ENCODE measurements at places on chromosomes 1 and 21.
A peak's percentile ranks its signal among the peaks of the same experiment; 100 is the strongest.

DNA sequence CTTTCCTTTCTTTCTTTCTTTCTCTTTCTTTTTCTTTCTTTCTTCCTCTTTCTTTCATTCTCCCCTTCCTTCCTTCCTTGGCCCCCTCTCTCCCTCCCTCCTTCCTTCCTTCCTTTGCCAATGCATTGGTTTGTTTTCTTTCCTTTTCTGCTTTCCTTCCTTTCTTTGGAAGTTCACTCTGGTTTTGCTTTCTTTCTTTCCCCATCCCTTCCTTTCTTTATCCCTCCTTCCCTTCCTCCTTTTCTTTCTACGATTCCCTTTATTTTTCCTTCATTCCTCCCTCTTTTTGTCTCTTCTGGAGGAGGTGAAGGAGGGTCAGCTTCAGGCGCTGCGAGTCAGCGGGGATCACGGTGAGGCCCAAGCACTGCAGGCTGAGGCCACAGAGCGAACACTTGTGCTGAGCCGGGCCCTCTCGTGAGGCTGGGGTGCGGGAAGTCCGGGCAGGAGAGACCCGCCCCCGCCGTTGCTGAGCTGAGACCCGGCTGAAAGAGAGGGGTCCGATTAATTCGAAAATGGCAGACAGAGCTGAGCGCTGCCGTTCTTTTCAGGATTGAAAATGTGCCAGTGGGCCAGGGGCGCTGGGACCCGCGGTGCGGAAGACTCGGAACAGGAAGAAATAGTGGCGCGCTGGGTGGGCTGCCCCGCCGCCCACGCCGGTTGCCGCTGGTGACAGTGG is 1.5 kb downstream of the SIM2 start:
- no peak for DNase-seq

DNA sequence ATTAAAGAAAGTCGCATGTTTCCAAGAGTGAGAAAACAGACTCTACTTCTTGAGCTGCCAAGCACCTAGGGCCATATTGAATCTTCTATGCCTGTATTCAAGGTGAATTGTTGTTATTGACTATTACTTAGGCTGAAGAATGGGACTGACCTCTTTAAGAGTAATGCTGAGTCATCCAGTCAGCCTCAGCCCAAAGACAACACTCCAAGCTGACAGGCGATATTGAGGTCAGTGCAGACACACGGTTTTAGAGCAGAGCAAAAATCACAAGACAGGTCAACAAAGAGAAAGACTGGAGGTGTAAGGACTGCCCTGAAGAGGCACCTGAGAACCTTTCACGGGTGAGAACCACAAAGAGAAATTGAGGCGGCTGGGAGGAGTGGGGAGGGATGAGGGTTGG is 146.9 kb downstream of the MIS18A start:
- no peak for DNase-seq

DNA sequence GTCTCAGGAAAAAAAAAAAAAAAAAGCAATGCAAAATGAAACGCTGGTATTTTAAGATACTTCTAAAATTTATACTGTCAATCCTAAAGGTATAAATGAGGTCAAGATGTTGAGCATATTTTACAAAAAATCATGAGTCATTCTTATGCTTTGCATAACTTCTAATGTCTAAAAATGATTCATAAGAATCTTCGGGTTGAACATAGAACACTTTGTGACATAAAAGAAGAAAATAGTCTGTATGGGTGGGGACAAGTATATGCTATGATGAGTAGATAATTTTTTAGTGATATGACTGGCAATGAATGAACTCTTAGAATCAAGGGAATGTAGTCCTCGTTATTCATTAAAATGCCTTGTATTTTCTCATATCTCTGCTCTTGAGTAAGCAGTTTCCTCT is 416.9 kb upstream of the USP24 start:
- DNase-seq, result no peak

DNA sequence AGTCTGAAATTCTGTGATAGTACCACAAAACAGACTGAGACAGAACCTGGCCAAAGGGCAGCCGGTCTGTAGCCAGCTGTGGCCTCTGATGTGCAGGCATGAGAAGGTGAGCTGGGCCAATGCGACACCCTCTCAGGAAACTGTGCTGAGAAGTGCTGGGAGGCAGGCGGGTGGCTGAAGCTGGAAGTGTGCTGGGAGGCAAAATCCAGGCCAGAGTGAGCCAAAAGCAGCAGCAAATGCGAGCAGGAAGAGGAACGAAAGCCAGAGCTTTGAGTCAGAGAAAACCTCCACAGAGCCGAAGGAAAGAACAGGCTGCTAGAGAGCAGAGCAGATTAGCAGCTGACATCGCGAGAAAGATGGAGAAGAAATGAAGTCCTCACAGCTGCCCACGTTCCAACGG is 10.2 kb upstream of the ATP13A2 start:
- DNase-seq, result no peak

- no peak for DNase-seq
These were observed 40.1 kb downstream of the MAST2 start for GRCh38 chr1:45843474-45843905.

GRCh38 chr1:224381880-224382548 is 25.3 kb downstream of the CNIH4 start:
- DNase-seq, result no peak

- DNase-seq, result peak; percentile 47
These were observed 34.4 kb upstream of the OLIG2 start for GRCh38 chr21:32991361-32991760.

GRCh38 chr1:193581341-193581740 is 394.9 kb upstream of the B3GALT2 start:
- no peak for DNase-seq

GRCh38 chr1:12380326-12381249 is 150.8 kb downstream of the VPS13D start:
- no peak for DNase-seq

GRCh38 chr21:34770576-34770975 is 101.8 kb downstream of the CLIC6 start:
- no peak for DNase-seq

GRCh38 chr1:38727684-38728584 is 131.6 kb downstream of the RRAGC start:
- no peak for DNase-seq

DNA sequence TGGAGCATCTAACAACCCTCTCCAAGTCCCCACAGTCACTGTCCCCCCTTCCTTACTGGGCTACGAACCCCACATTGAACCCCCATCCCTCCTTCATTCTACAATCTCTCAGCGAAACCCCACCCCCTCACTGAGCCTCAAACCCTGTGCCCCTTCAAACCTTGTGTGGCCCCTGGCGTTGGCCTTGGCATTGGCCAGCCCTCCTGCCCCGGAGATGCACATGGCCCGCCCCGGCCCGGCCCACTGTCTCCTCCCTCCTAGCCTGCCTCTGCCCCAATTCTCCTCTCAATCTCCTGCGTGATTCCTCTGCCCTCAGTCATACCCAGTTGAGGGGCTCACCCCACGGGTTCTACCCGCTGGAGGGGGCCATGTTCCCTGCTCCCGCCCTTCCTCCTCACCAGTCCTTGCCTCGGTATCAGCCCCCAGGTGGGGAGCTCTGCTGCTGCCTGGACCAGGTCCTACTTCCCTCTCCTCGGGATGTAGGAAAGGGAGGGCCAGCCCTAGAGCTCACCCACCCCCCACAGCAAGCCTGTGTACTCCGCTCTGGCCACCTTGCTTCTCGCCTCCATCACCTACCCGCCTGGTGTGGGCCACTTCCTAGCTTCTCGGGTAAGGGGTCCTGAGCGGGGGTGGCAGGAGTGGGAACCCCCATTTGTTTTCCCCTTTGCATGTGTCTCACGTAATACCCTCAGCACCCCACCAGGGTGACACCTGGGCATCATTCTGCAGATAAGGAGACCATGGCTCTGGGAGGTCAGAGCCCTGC is 6.6 kb downstream of the CLCNKA start:
- no peak for DNase-seq
